ENCODE measurements at places on chromosomes 12 and 14.

GRCh38 chr12:49868449-49868848, 25.5 kb upstream of the BCDIN3D start:
- DNase-seq = no peak

DNA sequence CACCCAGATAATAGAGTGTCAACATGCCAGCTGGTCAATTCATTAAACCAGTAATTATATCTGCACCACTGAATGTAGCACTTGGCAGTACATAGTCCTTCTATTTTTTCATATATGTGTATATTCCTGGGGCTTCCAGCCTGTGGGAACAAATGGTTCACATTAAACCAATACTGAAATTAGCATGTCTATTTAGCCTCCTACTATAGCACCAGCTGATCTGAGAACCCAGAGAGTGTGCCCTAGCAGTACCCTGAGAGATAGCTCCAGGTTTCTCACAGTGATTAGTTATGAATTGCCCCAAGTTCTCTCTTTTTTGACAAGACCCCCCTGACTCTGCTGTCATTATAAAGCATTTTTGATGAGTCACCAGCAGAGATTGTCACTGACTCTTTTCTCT, 1097.3 kb upstream of the FLRT2 start:
- no peak for DNase-seq

GRCh38 chr14:93889739-93890483, 37.2 kb upstream of the FAM181A start:
- DNase-seq = no peak

DNA sequence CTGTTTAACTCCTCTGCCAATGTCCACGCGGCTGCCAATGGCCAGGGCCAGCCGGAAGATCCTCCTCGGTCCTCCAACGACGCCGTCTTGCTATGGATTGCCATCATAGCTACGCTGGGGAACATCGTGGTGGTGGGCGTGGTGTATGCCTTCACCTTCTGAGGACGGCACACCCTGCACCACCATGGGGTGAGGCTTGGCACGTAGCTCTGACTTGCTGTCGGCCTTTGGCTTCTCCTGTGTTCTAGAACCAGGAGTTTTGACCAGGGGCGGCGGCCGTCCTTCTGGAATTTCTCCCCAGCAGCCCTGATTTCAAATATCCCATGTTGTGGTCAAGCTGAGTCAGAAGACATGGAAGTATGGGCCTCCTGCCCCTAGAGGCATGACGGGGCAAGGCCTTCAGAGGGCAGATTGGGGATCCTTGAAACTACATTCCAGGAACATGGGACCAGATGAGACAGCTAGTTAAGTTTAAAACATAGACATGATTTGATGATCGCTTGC, 47.5 kb downstream of the C14orf132 start:
- no peak for DNase-seq

GRCh38 chr14:36509069-36509917, 10.7 kb downstream of the NKX2-1 start:
- DNase-seq = no peak

DNA sequence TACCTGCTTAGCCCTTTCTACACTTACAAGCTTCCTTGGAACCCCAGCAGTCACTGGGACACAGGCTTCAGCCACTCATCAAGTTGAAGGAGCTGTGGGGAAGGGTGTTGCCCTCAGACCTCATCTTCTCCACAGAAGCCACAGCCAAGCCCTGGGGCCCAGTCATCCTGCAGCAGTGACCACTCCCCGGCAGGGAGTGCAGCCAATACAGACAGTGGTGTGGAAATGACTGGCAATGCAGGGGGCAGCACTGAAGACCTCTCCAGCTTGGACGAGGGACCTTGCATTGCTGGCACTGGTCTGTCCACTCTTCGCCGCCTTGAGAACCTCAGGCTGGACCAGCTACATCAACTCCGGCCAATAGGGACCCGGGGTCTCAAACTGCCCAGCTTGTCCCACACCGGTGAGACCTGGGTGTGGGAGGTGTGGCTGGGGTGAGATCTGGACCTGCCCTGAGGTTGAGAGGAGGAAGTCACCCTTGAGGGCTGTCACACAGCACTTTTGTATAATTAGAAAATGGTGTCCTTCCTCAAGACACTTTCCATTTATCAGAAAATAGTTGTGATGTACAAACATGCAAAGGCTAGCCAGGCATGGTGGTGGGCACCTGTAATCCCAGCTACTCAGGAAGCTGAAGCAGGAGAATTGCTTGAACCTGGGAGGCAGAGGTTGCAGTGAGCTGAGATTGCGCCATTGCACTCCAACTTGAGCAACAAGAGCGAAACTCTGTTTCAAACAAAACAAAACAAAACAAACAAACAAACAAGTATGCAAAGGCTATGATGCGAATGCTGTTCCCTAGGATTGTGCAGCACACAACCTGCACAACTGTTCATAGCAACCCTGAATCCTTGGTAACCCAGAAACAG, 9.9 kb downstream of the GLI1 start:
- DNase-seq = no peak

GRCh38 chr12:98385641-98386040, 129.7 kb upstream of the TMPO start:
- no peak for DNase-seq

- no peak for DNase-seq
Observed at GRCh38 chr12:42166501-42166900, 21.8 kb upstream of the GXYLT1 start.

- no peak for DNase-seq
Observed at GRCh38 chr14:44616204-44616603, 109.1 kb upstream of the FSCB start.

DNA sequence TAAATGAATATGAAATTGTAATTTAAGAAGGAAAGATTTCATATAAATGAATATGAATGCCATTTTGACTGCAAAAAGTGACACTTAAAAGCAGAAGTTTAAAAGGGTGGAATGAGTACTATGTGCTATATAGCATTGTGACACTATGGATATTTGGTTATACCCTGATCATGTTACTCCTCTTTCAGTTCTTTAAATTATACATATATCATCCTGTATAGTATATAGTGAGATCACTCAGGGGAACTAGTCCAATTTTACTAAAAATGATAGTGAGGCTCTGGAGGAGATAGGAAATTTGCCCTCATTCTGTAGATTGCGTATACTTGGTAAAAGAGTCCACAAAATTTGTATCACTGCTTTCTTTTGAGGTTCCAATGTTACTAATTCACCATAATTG, 155.7 kb upstream of the BTG1 start:
- DNase-seq = no peak
